H4 (cell line): ENCODE measurements at places on chromosomes 6 and 20. TPM values are rescaled to one million over a fixed set of nuclear protein-coding genes. Genes with fewer than 3 reads are reported as not detected.

DNA sequence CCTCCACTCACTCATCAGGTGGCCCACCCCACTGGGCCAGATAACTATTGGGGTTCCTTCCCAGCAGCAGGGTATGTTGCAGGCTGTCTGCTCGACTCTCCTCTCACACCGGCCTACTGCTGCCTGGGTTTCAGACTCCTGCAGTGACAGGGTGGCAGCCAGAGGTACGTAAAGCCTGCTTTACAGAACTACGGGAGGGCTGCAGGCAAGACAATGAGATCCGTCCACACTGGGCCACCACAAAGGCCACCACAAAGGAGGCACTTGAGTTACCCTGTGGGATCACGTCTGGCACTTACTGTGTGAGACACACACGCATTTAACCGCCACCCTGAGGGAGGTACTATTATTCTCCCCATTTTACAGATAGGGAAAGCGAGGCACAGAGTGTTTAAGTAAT, 78.5 kb downstream of the NFATC2 start:
- no peak for DNase-seq

DNA sequence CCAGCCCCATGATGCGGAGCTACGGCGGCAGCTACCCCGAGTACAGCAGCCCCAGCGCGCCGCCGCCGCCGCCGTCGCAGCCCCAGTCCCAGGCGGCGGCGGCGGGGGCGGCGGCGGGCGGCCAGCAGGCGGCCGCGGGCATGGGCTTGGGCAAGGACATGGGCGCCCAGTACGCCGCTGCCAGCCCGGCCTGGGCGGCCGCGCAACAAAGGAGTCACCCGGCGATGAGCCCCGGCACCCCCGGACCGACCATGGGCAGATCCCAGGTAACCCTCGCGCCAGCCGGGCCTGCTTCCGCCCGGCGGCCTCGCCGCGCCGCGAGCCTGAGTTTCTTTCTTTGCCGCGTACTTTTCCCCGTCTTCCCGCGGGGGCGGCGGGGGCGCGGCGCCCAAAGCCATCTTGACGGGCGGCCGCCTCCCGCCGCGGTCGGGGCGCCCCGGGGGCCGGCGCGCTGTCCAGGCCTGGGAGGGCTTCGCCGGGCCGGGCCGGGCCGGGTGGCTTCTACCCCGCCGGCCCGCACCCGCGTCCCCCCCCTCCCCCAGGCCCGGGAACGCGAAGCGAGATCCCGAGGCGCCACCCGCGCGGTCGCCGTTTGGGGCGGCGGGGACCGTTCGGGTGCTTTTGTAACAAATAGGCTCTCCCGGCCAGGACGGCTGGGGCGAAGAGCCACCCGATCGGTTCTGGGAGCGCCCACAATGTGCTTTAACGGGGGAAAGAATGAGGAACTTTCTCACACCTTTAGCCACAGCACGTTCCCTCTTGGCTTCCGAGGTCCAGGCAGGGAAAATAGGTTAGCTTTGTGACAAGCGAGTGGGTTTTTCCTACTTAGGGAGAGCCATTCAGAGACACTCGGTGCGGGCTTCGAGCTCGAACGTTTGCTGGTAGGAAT, 2.3 kb downstream of the ARID1B start:
- DNase-seq: no peak

DNA sequence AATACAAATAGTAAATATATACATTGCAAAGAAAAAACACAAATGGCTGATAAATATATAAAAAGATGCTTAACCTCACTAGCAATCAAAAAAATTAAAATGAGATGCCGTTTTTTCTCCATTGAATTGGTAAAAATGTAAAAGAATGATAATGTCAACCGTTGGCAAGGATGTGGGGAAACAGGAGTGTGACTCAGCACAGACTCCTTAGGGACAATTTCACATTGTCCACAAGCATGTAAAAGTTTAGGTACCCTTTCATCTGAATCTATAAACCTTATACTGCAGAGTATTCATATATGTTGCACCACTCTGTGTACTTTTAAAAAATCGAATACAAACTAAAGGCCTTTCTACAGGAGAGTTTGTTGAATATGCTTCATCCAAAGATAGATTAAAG, 143.1 kb upstream of the RREB1 start:
- no peak for DNase-seq

IMPG1 gene
- 0.14 TPM in 1 of 2 replicates, not detected in the other for total RNA-seq

- DNase-seq: no peak
Observed at GRCh38 chr6:41460742-41461336, 85.3 kb upstream of the FOXP4 start.

DNA sequence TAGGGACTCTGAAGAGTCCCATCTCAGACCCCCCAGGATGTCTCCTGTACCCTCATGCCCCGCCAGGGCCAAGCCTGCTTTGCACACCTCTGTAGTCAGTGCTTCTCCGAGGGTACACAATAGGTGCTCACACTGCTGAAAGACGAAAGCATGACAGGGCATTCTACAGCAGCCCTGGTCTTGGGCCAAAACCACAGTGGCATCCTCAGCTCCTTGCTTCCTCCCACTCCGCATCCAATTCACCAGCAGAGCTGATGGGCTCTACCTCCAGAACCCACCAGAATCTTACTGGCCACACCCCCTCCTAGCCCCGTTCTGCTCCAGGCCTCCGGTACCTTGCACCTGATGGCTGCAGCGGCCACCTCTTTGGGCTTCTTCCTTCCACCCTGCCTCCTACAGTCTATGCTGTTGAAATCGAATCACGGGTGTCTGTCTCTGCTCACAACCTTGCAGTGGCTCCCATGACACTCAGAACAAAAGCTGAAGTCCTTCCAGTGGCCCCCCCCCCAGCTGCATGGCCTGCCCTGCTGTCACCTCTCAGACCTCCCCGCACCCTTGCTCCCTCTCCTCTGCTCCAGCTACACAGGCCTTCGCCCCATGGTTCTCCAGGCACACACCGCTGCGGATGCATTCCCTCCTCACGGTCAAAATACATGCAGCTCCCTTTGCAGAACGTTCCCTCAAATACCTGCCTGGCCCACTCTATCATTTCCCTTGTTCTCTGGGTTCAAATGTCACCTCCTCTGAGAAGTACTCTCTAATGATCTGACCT, 1.2 kb downstream of the ANGPT4 start:
- DNase-seq: peak; percentile 75

GMPR gene
- total RNA-seq: 8.9 and 11.5 TPM in 2 replicates

TEAD3 gene
- 4.1 and 7.1 TPM in 2 replicates for total RNA-seq

DNA sequence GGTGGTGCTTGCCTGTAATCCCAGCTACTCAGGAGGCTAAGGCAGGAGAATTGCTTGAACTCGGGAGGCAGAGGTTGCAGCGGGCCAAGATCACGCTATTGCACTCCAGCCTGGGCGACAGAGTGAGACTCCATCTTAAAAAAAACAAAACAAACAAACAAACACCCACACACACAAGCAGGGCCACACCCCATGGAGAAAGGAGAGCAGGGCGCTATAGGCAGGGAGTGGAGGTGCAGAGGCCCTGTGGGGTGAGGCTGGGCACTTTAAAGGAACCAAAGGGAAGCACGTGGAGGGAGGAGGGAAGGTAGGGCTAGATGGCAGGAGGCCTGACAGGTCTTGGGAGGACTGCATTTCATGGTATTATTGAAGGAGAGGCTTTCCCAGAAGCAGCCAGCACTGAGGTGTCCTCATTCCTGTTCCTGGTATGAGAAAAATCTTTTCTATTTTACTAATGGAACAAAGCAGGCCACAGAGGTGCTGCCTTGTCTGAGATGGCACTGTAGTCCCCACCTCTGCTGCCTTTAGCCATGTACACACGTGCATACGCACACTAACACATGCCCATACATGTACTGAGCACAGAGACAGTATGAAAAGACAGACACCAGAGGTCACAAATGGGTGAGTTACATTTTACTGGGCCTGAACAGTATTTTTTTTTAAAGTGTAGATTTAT, 44.0 kb downstream of the BCAS4 start:
- no peak for DNase-seq

GRCh38 chr6:35436071-35436857, 15.9 kb upstream of the FANCE start:
- no peak for DNase-seq

EHMT2 gene
- 44.6 and 49.6 TPM in 2 replicates for total RNA-seq
